Prostate gland (tissue), 2 donors: ENCODE measurements at places on chromosomes 5 and 9. TPM values are rescaled to one million over a fixed set of nuclear protein-coding genes. Genes with fewer than 3 reads are reported as not detected.

Gene GGTA1
- total RNA-seq = 2.4 TPM

Gene DBH
- total RNA-seq = not detected

DNA sequence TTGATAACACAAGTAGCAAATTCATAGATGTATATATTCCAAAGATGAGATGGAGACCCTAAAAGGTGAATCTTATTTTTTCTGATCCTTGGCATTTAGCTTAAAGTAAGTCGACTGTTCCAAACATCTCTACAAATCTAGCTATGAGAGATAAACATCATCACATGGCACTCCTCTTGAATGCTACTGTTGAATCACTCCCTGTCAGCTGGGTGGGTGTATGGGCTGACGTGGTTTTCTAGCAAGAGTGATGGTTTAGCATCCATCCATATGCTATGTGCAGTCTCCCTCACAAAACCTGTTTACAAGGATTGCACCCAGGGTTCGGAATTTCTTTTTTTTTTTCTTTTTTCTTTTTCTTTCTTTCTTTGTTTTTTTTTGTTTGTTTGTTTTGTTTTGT, 13.8 kb downstream of the ACO1 start:
- no peaks in the 10 kb centered on the region for H3K4me1 ChIP-seq
- no peaks in the 10 kb centered on the region for H3K36me3 ChIP-seq
- no peak overlapping the region for H3K27ac ChIP-seq
- DNase-seq = no peak

Gene SGCD
- total RNA-seq = 3.2 TPM

Gene CERT1
- 32.3 TPM for total RNA-seq
